ENCODE measurements at places on chromosomes 1 and 21. TPM values are rescaled to one million over a fixed set of nuclear protein-coding genes. Genes with fewer than 3 reads are reported as not detected.

The SPATA45 gene
- total RNA-seq: not detected

The PCSK9 gene
- total RNA-seq: 7.1 TPM

The KIF17 gene
- not detected for total RNA-seq

The SLAMF1 gene
- 1.1 TPM for total RNA-seq

The SYPL2 gene
- total RNA-seq: 0.19 TPM

The GPX7 gene
- total RNA-seq: 9.9 TPM

The NR5A2 gene
- total RNA-seq: 0.30 TPM

The TDRD10 gene
- total RNA-seq: not detected

The CDA gene
- 47.2 TPM for total RNA-seq

The SLC2A5 gene
- total RNA-seq: 1.9 TPM

The FAM72A gene
- 4.2 TPM for total RNA-seq

The TFF1 gene
- total RNA-seq: not detected

The MYCL gene
- total RNA-seq: 27.6 TPM

The C1orf50 gene
- 1.5 TPM for total RNA-seq

The FMO5 gene
- 0.38 TPM for total RNA-seq

The DCDC2B gene
- not detected for total RNA-seq

The BLACAT1 gene
- total RNA-seq: 0.29 TPM

The KRTAP10-4 gene
- total RNA-seq: not detected

The BSND gene
- not detected for total RNA-seq

The SPRR3 gene
- total RNA-seq: 8,752 TPM

The UBXN10 gene
- total RNA-seq: 0.48 TPM

The HTR6 gene
- not detected for total RNA-seq

The ASPM gene
- total RNA-seq: 6.0 TPM

The SLC44A3 gene
- total RNA-seq: 8.4 TPM

The CRYAA gene
- total RNA-seq: not detected

The HMGCS2 gene
- total RNA-seq: 2.5 TPM

The ABCD3 gene
- 31.2 TPM for total RNA-seq

The MEF2D gene
- total RNA-seq: 13.8 TPM

The LRRC3 gene
- 1.00 TPM for total RNA-seq

The AJAP1 gene
- total RNA-seq: 0.32 TPM

The ADAMTS5 gene
- total RNA-seq: 2.0 TPM

The F3 gene
- 38.9 TPM for total RNA-seq

The HEYL gene
- 0.95 TPM for total RNA-seq

The ADAM30 gene
- total RNA-seq: not detected

The HSPB7 gene
- total RNA-seq: 11.8 TPM

The NIBAN1 gene
- 73.6 TPM for total RNA-seq

The LCE1F gene
- total RNA-seq: not detected

The NTNG1 gene
- total RNA-seq: not detected
